ENCODE measurements at places on chromosomes 2 and 18.

- no peak for DNase-seq
Measured at GRCh38 chr2:30030361-30030760, 109.0 kb upstream of the ALK start.

DNA sequence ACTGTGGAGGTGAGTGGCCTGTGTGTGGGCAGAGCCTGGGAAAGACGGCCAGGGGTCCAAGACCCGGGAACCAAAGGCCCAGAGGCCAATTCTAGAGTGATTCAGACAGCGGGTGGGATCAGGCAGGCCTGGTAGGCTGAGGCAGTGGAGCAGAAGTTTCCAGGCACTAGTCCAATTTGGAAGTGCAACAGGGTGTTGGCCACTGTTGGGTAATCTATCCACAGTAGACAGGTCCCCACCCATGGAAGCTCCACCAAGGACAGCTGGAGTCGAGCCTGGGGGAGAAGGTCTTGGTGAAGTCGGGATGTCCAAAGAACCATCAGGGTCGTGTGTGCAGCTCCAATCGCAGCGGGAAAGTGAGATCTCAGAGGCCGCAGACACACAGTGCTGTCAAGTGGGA lies 125.8 kb upstream of the COPS8 start:
- no peak for DNase-seq

DNA sequence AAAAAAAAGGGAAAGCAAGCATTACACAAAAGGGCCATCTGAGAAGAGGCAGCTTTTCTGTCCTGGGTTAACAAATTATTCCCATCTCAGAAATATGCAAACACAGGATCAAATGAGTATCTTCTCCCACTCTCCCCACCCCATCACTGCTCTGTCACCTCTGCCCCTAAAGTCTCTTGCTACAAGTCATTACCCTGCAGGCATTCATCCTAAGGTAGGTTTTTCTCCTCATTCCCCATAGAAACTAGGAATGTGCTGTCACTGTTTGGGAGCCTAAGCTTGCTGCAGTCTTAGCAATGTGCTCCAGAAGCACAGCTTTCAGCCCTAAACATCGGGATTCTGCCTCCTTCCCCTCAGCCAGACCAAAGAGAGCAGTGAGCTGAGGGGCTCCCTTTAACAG lies 3.6 kb downstream of the LRRTM1 start:
- no peak for DNase-seq

DNA sequence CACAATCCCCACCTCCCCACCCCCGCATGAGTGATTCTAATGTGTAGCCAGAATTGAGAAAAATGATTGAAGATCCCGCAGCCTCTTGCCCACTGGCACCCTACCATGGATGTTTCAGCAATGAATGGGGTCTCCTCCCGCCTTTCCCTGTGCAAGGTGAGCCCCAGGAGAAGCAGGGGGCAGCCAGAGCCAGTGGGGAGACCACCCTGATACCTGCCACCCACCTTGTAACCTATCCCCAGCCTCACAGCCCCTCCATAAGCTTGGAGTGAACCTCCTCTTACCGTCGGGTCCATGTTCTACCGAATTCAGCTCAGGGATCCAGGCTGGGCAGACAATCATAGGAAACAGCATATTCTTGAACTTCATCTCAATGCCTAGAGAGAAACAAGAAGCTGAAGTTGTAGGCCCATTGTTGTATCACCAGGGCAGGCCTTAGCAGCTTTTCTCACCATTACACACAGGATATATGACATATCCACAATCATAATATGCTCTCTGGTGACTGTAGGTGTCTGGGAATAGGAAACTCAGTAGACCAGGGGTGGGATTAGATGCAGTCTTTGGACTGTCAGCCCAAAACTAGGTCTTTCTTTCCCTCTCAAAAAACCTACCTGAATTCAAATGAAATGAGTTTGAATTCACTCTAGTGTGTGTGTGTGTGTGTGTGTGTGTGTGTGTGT lies 30.9 kb downstream of the XDH start:
- peak; percentile 31 for DNase-seq

DNA sequence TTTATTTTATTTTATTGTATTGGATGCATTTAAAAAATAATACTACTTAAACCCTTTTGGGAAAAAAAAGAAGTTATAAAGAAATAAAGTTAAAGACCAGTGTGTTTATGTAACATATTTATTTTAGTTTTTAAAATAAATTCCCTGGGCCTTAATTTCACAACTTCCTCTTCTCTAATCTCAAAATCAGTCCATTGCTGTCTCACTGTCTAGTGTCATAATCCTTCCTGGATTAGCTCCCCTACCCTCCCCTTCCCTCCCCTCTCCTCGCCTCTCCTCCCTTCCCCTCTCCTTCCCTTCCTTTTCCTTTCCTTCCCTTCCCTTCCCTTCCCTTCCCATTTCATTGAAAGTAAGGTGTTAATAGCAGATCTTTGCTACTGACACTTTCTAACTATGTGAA lies 40.3 kb upstream of the ZEB2 start:
- no peak for DNase-seq

DNA sequence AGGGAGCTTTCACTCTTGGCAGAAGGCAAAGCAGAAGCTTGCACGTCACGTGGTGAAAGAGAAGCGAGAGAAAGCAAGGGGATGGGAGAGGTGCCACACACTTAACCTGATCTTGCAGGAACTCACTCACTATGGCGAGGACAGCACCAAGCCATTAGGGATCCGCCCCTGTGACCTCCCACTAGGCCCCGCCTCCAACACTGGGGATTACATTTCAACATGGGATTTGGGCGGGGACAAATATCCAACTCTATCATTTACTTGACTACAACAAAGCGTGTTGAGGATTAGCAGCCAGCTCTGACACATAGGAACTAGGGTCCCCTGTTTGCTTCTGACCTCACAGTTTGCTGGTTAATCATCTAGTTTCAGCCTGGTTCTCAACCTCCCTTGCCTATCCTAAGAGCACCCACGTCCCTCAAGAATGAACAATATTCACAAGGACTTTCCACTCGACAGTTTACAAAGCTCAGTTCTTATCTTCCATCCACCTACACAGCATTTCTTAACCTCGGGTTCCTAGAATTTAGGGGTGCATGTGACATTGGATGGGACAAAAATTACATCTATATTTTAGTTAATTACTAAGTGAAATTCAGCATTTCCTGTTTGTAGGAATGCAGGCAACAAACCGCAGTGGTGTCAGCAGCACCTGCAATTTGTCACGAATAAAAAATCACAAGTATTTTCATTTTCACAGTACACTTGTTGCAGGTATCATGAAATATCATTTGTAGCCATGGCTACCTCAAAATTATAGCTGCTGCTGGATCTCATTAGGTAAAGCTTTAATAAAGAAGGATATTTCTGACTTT lies 36.0 kb downstream of the LBH start:
- DNase-seq, result no peak

DNA sequence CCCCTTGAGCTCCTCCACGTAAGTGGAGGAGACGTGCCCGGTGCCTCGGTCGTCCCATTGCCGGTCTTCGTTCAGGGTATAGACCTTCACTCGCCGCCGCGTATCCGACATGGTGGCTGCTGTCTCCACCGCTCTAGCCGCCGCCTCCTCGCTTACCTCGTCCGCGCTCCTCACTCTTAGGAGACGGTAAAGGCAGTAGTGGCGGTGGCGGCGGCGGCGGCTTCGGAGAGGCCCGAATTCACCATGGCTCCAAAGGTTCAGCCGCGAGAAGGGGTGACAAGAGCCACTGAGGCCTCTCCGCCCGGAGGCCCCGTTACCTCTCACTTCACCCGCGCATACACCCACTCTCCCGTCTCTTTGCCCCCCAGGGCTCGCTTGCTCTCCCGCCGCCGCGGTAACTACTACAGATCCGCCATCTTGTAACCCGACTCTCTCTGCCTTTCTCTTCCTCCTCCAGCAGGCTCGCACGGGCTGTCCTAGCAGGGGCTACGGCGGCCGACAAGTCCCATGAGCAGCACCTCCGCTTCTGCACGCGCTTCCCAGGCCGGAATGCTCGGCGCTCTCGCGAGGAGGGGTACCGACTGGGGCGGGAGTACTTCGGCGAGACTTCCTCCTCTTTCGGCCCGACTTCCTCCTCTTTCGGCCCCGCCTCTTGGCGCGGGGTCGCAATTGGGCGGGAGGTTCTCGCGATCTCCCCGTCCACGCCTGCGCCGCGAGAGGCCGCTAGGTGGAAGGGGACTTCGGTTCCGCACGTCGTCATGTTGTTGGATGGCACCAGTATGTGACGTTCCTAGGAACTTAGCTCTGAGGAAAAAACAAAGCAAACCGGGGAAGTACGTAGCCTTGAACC lies at the start of gene PPP4R3B:
PPP4R3B (minus strand) TSS at position 448 of the 850 bp plus-strand sequence; CDS start at position 111, 337 bp downstream.
- DNase-seq, result peak; percentile 99

DNA sequence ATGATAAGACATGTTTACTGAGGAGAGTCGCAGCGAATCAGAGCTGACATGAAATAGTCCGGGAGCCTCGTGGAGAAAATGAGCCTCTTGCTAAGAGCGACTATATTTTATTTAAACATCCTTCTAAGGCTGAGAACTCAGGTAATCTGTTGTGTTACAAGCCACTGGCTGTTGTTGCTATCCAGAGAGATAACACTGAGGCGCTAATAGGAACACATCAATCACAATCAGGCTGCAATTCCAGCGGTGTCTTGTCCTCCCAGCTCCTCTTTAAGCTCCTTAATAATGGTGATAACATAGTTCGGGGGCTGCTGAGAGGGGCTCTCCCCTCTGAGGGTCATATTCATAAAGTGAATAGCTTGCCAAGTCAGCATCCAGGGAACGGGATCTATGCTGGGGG lies 95.1 kb downstream of the INSIG2 start:
- no peak for DNase-seq

- DNase-seq, result no peak
Measured at GRCh38 chr18:13180614-13181375, 37.8 kb upstream of the LDLRAD4 start.

DNA sequence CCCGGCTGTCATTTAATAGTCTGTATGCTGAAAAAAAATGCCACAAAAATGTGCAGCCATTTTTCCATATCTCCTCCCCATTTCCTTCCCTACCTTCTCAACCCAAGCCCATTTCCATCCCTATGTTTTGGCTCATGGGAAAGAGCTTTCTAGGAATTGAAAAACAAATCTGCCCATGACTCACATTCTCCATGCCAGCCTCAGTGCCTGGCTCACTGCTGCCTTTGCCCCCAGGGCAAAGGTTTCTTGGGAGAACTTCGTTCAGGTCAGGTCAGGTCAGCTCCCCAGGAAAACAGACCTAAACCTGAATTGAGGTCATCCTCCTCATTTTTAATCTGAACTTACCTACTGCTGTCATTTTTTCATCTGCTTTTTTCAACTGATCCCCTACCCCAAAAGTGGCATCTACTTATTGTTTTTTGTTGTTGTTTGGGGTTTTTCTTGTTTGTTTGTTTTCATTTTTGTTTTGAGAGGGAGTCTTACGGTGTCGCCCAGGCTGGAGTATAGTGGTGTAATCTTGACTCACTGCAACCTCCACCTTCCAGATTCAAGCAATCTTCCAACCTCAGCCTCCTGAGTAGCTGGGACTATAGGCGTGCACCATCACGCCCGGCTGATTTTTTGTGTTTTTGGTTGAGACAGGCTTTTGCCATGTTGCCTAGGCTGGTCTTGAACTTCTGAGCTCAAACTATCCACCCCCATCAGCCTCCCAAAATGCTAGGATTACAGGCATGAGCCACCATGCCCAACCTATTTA lies 66.7 kb downstream of the FECH start:
- no peak for DNase-seq

- no peak for DNase-seq
Measured at GRCh38 chr2:85741211-85741832, 12.5 kb upstream of the ATOH8 start.

DNA sequence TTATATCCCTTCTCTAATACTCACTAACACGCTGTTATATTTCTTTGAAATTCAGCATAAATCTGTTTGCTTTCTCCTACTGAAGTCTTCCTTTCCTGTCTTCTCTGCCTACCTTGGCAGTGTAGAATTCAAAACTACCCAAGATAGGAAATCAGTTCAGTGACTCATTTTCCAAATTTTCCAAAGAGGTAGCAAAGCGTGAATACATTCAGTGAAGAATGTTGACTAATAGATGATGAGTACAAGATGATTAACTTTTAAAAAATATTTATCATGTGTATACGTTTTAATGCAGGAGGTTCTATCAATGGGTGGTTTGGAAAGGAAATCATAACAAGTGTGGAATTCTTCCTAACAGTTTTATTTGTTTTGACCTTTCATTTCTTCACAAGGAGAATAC lies 201.9 kb upstream of the SLC8A1 start:
- peak; percentile 51 for DNase-seq

- no peak for DNase-seq
Measured at GRCh38 chr2:105427485-105427884, 28.6 kb upstream of the FHL2 start.

GRCh38 chr18:74493689-74494088 lies 2.5 kb upstream of the CNDP2 start:
- peak; percentile 26 for DNase-seq

DNA sequence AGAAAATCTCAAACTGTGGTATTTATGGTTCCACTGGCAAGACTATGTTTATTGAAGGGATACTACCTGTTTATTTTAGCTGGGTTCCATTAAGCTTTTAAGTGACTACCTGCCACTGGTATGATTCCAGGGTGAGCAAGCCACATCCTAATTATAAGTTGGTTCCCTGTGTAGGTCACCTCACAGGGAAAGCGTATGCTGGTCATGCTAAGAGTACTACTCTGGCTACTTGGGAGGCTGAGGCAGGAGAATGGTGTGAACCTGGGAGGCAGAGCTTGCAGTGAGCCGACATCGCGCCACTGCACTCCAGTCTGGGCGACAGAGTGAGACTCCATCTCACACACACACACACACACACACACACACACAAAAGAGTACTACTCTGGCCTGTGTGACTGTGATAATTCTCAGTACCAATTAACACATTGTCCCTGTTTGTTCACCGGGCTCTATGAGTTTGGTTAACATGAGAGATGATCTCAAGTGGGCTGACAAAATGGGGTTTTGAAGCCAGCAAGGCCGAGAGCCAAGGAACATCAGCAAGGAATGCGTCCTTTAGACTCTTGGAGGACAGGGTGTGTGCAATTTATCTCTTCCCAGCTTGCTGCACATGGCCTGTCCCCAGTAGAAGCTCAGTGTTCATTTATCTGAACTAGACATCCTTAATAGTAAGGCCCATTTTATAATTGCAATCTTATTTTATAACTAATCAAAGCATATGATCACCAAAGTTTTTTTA lies 15.2 kb upstream of the ITSN2 start:
- DNase-seq, result no peak

DNA sequence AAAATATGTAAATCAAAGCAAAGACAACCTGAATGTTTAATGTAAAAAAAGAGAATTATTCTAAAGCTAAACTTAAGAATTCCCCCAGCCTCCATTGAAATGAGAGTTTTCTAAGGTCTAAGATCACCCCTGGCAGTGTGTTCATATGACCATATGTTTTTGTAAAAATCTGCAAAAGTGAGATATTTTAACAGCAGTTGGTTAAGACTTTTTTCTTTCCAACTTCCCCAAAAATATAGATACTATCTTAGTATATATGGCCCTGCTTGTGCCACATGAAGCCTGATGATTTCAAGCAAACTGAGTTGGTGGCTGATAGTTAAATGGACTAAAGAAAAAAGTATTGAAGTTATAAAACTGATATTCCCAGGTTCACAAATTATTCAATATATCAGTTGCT lies 35.4 kb downstream of the ZNF804A start:
- no peak for DNase-seq

All from EL (cell line).